NT2/D1 (cell line): ENCODE measurements at places on chromosomes 1 and 21.

DNA sequence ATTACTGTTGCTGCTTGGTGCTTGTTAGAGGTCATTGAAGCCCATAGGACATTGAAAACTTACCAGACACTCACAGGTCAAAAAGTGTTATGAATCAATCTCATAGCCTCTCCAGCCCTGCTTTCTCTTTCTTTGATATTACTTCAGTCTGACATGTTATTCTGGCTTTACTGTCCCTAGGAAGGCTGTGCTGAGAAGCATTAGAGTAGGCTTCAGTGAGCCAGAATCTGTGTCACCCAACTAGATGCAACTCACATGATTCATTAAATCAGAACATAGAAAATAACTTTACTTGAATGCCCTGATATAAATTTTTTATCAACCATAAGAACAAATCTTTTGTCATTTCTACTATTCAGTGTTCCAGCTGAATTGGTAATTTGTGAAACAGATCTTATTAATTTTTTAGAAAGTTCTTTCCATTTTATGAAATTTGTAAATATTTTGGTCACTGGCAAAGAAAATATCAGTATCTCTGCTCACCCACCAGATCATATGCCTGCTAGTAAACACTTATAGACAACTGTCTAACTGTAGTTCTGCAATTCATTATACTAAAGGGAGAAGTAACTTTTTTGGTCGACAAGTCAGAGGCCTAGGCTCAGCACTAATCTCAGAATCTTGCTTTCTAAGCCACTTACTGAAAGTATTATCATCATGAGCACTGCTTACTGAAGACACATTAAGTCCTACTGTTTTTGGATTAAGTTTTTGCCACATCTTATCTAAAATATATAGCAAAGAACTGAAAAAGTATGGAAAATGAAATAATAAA is 48.2 kb downstream of the RPAP2 start:
- no peak for DNase-seq

GRCh38 chr1:53148123-53148522 is 5.7 kb upstream of the SLC1A7 start:
- no peak for DNase-seq

- DNase-seq, result no peak
Observed at GRCh38 chr1:65525266-65526048, 105.0 kb downstream of the LEPR start.

GRCh38 chr1:219941179-219942118 is 13.1 kb upstream of the SLC30A10 start:
- no peak for DNase-seq
